ENCODE measurements at places on chromosomes 6 and 20.

- DNase-seq = no peak
Observed at GRCh38 chr20:58494923-58495622, 20.1 kb downstream of the APCDD1L start.

GRCh38 chr20:29687438-29687837, 1570.0 kb upstream of the DEFB115 start:
- no peak for DNase-seq

- DNase-seq = no peak
Observed at GRCh38 chr6:159977255-159977903, 8.5 kb downstream of the IGF2R start.

DNA sequence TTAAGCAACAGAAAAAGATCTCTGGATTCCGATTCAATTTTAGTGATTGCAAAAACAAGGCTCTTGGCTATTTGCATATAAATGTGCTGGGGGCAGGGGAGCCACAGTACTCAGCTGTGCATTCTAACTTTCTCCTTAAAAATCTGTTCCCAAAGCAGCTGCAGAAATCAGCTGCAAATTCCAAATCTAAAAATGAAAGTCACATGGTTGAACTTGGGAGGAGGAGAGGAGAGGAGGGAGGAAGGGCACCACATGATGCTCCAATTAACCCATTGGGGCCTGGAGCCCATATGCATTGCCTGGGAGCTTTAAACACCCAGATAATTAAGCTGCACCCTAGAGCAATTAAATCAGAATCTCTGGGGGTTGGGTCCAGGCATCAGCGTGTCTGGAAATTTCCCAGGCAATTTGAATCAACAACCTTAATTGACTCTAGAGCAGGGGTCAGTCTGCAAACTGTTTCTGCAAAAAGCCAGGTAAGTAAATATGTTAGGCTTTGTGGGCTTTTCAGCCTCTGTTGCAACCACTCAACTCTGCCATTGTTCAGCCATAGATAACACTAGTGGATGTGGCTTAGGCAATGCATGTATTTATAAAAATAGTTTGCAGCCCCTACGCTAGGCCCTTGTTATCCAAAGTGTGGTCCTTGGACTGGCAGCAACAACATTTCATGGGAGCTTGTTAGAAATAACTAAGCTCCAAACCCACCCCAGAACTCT, 508.1 kb downstream of the KIF16B start:
- DNase-seq = no peak

- DNase-seq = no peak
Observed at GRCh38 chr6:36893976-36894932, 8.5 kb downstream of the C6orf89 start.

DNA sequence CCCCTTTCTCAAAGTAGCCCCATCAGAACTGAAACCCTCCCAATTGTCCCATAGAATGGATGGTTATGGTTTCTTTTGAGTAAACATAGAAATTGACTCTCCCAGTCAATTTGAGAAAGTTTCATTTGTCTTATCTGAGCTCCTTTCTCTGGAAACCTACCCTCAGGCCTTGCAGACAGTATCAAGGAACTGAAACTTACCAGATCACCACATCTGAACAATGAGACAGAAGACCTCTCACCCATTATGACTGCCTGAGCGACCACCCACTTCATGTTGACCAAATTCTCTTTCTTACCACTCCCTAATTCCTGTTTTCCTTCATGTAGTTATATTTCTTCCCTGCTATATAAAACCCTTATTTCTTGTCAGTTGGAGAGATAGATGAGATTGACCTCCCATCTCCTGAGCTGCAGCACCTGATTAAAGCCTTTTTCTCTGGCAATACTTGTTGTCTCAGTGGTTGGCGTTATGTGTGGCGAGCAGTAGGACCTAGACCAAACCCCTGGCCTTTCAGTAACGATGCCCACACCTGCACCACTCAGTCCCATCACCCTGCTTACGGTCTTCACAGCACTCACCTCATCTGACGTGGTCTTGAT, 138.9 kb downstream of the ZNF217 start:
- DNase-seq = no peak

DNA sequence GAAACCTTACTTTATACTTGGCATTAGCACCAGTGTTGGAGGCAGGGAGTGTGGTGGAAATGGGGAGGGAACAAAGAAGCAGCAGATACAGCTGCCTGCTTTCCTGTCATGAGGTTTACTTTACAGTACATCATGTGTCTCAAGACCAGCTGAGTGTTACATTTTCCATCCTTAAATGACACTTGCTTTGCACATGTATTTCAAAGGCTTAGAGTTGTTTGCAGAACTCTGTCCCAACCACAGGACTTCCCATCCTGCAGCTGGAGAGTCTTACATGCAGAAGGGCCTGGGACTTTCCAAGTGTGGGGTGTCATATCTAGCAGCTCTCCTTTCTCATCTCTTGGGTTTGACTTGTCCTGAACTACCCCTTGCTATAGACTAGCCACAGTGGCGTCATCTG, 395.9 kb downstream of the DHX35 start:
- DNase-seq = no peak

DNA sequence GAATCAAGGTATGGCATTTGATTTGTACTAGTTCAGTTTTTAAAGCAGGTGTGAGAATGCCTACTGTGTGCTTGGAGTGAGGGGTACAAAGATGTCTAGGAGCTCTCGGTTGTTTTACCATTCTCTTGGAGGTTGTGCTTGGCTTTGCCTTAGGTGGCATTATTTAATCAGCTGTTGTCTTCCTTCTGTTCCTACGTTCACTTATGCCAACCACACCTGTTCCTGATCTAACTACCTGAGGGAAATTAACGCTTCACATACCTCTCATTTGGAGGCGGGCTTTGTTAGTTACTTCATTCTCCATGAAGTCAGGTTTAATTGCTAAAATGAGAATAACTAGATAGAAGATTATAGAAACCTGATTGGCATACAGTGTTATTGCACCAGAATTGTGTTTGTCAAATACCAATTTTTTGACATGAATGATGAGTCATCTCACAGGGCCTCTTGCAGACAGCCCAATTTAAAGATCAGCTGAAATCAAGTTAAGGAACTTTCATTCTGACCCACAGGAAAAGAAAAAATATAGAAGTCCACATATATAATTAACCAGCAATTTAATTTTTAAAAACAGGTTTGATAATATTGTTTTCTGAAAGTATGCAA, 24.8 kb upstream of the PBOV1 start:
- DNase-seq = no peak
